NCI-H1092 treated with DMSO at 0.1 percent for 48 hours (cell line): ENCODE measurements at places on chromosomes 12 and 14.

DNA sequence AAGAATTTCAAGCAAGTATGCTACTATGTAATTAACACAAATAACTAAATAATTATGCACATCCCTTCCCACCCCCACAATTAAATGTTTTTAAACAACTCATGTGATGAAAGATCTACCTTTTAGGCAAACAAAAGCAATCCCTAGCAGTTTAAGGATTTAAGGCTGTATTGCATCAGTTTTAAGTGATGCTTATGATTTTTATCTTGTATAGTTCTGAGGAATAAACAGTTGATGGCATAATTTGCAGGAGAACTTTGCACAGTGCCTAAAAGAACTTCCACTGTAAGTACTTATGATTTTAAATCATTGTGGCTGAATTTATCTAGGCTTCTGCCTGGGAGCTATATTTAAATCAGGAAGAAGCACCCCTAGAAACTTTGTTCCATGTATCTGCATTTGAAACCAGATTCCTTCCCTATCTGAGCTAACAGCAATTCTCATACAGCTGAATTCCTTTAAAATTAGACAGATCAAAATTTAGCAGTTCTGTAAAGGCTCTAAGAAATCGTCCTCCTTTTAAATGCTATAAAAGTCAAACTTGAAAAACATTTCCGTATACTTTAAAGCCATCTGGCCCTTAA is 388.6 kb downstream of the BCAT1 start:
- DNase-seq: no peak

- peak; percentile 59 for DNase-seq
These were observed 2.0 kb upstream of the ATN1 start for GRCh38 chr12:6925540-6926279.

DNA sequence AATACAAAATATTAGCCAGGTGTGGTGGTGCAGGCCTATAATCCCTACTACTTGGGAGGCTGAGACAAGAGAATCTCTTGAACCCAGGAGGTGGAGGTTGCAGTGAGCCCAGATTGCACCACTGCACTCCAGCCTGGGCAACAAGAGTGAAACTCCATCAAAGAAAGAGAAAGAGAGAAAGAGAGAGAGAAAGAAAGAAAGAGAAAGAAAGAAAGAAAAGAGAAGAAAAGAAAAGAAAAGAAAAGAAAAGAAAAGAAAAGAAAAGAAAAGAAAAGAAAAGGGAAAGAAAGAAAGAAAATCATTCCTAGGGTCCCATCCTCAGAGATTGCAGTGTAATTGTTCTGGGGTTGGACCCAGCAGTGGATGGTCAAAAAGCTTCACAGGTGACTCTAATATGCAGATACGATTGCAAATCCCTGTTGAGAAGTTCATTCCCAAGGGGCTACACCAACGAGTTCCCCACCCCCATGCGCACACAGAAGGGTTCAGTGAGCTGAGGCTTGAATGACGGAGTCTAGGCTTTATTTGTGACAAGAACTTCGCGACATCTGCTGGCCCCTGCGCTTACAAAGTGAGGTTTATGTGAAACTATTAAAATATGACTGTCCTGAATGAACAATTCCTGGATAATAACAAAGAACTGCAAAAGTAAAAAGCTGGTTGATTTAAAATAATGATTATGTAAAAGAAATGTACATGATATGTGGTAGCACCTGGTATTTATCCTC is 17.4 kb upstream of the RNASE12 start:
- no peak for DNase-seq

DNA sequence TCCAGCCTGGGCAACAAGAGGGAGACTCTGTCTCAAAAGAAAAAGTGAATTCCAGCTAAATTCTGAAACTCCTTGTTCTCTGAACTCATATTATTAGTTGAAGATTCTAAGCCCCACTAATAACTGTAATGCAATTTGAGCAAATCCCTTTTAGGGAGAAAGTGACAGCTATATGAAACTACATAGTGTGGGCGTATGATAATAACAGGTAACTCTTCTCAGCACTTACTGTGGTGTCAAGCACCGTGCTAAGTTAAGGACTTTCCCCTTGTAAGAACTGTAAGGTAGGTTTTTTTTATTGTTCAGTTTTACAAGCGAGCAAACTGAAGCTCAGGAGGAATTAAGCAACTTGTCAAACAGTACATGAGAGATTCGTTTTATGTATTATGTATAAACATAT is 5.4 kb downstream of the ANKRD13A start:
- no peak for DNase-seq

DNA sequence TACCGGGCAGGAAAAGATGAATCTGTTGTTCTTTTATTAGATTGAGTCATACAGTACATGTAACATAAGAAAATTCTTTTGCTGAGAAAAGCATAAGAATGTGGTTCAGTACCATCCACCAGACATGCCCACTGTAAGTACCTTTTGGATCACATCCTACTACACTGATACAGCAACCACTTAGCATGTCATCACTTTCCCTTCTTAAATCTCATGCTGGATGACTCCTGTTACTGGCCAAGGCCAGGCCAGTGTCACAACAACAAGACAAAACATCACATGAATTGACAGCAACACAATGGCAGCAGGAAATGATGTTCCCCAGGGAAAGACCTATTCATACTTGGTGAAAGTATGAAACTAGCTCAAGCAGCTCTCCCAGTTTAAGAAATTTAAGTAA is 46.4 kb downstream of the STXBP6 start:
- DNase-seq: no peak

DNA sequence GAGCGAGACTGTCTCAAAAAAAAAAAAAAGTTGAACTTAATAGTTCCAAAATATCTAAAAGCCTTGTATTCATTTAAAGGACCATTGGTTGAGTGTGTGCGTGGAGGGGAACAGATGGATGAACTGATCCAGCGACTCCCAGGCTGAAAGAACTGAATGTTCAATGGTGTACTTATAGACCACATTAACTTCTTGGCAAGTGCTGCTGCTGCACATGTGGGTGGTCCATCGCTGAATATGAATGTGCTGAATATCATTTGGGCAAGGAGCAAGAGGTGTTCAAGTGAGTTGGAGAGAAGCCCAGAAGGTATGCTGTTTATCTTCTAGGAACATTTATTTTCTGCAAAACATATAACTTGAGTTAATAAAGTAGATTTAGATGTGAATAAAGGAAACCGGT is 289.0 kb upstream of the RPL10L start:
- no peak for DNase-seq

GRCh38 chr14:72714094-72714493 is 179.8 kb downstream of the DPF3 start:
- DNase-seq: no peak

DNA sequence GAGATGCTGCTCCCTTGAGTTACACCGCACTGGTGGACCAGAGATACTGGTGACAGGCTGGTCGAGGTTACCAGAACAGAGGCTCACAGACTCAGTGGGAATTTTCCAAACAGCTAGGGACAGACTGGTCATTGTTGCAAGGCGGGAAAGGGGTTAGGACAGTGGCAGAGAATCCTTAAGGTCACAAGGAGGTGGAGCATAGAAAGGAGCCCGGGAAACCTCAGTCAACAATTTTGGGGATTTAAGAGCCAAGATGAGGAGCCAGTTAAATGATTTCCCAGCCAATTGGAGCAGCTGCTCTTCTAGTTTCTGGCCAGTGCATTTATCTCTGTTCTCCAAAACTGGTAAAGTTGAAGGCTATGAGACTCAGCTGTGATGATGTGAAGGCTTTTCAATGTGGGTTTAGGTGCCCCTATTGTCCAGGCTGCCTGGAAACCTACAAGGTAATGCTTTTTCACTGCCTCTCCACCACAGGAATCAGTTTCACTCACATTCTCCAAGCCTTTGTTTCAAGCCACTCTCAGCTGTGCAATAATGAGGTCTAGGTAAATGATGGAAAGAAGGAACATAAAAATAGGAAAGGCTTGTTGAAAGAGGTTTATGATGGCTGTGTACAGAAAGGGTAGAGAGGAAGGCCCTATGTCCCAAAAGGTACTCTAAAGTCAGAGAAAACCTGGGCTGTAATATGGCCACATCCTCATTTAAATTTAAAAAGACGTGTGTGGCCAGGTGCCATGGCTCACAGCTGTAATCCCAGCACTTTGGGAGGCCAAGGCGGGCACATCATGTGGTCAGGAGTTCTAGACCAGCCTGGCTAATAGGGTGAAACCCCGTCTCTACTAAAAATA is 7.0 kb upstream of the TNS2 start:
- no peak for DNase-seq

DNA sequence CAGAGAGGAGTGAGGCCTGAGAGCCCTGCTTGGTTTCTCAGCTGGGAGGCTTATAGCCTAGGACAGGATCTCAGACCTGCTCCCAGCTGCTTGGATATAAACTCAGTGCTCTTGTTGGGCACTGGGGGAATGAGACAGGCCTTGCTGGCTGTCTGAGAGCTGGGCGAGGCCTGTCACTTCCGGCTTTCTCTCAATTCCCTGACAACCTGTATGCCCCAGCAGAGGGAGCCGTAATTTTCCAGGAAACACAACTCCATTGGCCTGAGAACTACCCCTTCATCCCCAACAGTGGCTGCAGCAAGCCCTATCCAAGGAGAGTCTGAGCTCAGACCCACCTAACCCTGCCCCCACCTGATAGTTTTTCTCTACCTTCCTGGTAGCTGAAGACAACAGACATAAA is 258.3 kb upstream of the STXBP6 start:
- no peak for DNase-seq

- DNase-seq: no peak
These were observed 165.0 kb downstream of the GRIN2B start for GRCh38 chr12:13816394-13816793.
